IMR-90 (cell line): ENCODE measurements at places on chromosomes 3 and 15.

GRCh38 chr15:60539016-60539415 is 60.1 kb upstream of the ICE2 start:
- no peak for DNase-seq

DNA sequence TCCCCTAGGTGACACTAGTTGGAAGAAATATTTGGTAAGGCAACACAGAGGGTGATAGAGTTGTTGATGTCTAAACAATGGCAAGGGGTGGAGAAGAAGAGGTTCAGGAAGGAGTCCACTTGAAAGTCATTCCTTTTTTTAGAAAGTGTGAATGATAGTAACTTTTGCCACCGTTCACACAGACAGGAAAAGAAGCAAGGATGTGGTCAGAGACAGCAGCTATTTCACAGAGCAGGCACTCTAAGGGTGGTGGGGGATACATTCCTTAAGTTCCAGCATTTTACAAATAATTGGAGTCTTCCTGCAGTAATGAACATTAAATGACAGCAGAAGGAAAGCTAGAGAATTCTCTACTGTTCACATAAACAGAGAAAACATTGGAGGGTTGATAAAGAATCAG is 75.4 kb upstream of the ZNF385D start:
- DNase-seq, result no peak

GRCh38 chr15:63060699-63061098 is 18.2 kb downstream of the TPM1 start:
- DNase-seq, result no peak

DNA sequence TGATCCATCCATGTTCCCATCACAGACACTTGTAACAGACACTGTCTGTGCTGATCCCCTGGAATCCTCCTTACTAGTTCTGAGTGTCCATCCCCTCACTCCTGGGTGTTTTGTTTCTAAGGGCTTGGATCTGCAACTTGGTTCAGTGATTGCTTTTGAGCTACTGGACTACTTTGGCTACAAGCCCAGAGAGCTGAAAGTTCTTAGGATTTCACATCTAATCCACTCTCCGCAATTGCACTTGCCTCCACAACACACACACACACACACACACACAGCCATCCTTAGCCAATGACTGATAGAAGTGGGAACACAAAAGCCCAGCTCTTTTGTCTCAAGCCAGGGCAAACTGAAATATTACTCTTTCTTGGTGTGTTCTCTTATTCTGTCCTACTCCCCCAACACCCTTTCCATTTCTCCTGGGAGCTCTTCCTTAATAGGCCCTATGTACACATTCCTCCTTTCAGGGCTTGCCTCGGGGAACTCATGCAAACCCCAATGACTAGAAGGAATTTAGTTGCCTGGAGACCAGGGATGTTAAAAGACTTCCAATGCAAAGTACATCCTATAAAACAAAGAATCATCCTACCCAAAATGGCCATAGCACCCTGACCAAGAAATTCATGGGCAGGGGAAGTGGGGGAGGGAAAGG is 206.1 kb upstream of the UBE2E2 start:
- no peak for DNase-seq

DNA sequence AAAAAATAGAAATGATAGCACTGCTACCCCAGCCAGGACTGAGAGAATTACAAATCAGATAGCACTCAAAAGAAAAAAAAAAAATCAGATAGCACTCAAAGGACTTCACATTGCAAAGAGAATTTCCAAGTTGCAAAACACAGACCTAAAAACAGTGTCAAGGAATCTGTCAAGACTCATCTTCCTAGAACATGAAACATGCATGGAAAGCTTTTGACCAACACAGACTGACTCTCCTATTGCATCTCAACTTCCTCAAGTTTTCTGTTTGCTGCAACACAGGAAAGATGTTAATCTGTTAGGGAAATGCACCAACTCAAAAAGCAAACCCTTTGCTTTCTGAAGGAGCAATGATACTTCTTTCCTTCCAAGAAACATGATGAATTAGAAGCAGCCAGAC is 42.3 kb downstream of the RAB27A start:
- DNase-seq, result no peak
